ENCODE measurements at places on chromosomes 7 and 10. TPM values are rescaled to one million over a fixed set of nuclear protein-coding genes. Genes with fewer than 3 reads are reported as not detected.

GRCh38 chr7:9082203-9082602, 648.8 kb downstream of the NXPH1 start:
- no peak overlapping the region for H3K4me3 ChIP-seq
- H3K27ac ChIP-seq: no peak overlapping the region
- no peaks in the 10 kb centered on the region for H3K27me3 ChIP-seq
- DNase-seq: no peak

DNA sequence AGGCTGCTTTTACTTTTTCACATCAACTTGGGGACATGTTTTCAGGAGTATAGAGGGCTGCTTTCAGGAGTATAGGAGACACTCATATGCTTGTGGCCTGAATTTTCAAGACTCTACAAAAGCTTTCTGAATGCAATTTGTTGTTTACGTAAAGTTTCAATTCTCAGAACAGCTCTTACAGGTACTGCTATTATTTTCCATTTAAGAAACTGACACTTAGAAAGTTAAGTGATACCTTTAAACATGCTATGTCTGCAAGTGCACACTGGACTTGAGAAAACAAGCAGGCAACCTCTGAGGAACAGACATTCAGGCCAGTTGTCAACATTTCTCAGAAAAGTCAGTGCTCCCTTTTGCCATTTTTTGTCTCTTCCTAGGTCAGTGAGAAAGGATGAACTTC, 70.0 kb upstream of the PHYHIPL start:
- no peak overlapping the region for H3K4me3 ChIP-seq
- no peak for DNase-seq
- H3K36me3 ChIP-seq: no peaks in the 10 kb centered on the region
- no peaks in the 10 kb centered on the region for H3K4me1 ChIP-seq
- no peaks in the 10 kb centered on the region for H3K27me3 ChIP-seq

- H3K27me3 ChIP-seq: no peaks in the 10 kb centered on the region
- DNase-seq: peak; percentile 31
- no peaks in the 10 kb centered on the region for H3K36me3 ChIP-seq
- no peak overlapping the region for H3K27ac ChIP-seq
- H3K4me3 ChIP-seq: no peak overlapping the region
- H3K4me1 ChIP-seq: no peaks in the 10 kb centered on the region
Measured at GRCh38 chr7:422886-423225, 96.8 kb downstream of the PDGFA start.

- peak; percentile 55 for DNase-seq
- H3K4me1 ChIP-seq: no peaks in the 10 kb centered on the region
- no peaks in the 10 kb centered on the region for H3K27me3 ChIP-seq
- H3K4me3 ChIP-seq: no peak overlapping the region
- H3K36me3 ChIP-seq: no peaks in the 10 kb centered on the region
Measured at GRCh38 chr10:43200538-43201390, 62.5 kb downstream of the CSGALNACT2 start.

DNA sequence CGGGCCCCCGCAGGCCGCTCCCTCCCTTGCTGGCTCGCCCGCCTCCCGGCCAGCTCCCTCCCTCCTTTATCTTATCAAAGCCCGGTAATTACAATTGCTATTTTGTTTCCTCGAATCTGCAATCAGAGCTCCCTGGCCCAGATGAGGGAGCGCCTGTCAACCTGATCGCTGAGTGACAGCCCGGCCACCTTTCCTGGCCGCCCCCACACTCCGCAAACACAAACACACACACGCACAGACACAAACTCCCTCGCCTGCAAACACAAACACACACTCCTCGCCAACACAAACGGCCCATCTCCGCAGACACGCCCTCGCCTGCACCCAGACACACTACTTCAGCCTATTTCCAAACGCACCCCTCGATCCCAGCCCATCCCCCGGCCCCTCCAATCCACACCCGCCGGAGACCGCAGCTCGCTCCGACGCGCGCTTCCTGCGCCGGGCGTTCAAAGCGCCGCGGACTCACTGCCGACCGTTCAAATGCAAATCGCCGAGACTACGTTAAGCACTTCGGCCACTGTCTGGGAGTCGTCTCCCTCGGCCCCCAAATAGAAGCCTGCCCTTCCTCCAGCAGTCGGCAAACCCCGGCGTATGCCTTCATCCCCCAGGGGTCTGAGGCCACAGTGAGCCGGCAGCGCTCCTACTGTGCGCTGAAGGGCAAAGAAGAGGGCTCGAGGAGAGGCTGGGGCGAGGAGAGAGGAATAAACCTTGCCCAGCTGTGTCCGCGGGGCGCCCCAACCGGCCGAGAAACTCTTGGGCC, 3.0 kb upstream of the FGF8 start:
- no peaks in the 10 kb centered on the region for H3K36me3 ChIP-seq
- peak; percentile 59 for DNase-seq
- H3K27me3 ChIP-seq: no peaks in the 10 kb centered on the region
- no peaks in the 10 kb centered on the region for H3K4me1 ChIP-seq
- no peak overlapping the region for H3K4me3 ChIP-seq
- no peak overlapping the region for H3K27ac ChIP-seq

DNA sequence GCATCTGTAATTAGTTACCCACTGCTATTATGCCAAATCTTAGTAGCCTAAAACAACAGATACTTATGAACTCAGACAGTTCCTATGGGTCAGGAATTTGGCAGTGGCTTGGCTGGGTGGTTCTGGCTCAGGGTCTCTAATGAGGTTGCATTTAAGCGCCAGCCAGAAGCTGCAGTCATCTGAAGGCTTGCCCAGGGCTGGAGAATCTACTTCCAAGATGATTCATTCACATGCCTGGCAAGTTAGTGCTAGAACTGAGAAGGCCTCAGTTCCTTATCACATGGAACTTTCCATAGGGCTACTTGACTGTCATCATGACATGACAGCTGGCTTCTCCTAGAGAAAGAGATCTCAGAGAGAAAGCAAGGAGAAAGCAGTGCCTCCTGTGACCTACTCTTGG, 121.3 kb downstream of the AVL9 start:
- peaks cover 1% of the 10 kb centered on the region for H3K4me1 ChIP-seq
- no peak overlapping the region for H3K27ac ChIP-seq
- H3K27me3 ChIP-seq: no peaks in the 10 kb centered on the region

GRCh38 chr10:20117471-20117870, 301.2 kb downstream of the PLXDC2 start:
- no peak overlapping the region for H3K4me3 ChIP-seq
- H3K27me3 ChIP-seq: no peaks in the 10 kb centered on the region
- H3K36me3 ChIP-seq: peaks cover 2% of the 10 kb centered on the region
- DNase-seq: no peak
- no peak overlapping the region for H3K27ac ChIP-seq
- H3K4me1 ChIP-seq: no peaks in the 10 kb centered on the region

- H3K27me3 ChIP-seq: no peaks in the 10 kb centered on the region
- H3K27ac ChIP-seq: no peak overlapping the region
- no peak overlapping the region for H3K4me3 ChIP-seq
- DNase-seq: no peak
- peaks cover 2% of the 10 kb centered on the region for H3K4me1 ChIP-seq
- no peaks in the 10 kb centered on the region for H3K36me3 ChIP-seq
Measured at GRCh38 chr10:16675334-16675733, 141.9 kb downstream of the RSU1 start.

GRCh38 chr7:73909051-73909941, 48.3 kb downstream of the TMEM270 start:
- H3K27ac ChIP-seq: no peak overlapping the region
- H3K4me1 ChIP-seq: no peaks in the 10 kb centered on the region
- H3K27me3 ChIP-seq: no peaks in the 10 kb centered on the region
- H3K4me3 ChIP-seq: no peak overlapping the region
- DNase-seq: no peak
- H3K36me3 ChIP-seq: no peaks in the 10 kb centered on the region

DNA sequence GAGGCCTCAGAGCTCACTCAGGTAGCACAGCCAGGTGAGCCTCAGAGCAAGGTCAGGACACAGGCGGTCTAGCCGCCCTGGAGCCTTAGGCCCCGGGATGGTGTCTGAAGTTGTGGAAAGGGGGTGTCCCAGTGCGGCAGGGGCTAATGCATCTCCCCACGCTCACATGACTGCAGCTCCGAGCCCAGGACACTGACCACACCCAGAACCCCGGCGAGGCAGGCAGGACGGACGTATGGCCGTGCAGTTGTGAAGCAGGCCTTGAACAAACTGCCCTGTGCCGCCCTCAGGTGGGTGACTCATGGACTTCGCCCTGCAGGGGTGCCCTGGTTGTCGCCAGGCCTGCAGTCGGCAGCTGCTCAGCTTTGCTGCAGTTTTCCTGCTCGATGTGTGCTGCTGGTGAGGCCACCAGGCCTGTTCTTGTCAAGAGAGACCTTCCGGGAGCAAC, 5.0 kb upstream of the PRKAR1B start:
- H3K27ac ChIP-seq: no peak overlapping the region
- no peak for DNase-seq
- H3K4me3 ChIP-seq: no peak overlapping the region
- H3K36me3 ChIP-seq: no peaks in the 10 kb centered on the region
- H3K4me1 ChIP-seq: no peaks in the 10 kb centered on the region

GRCh38 chr10:55509168-55509567, 708.1 kb upstream of the PCDH15 start:
- no peak for DNase-seq
- H3K4me3 ChIP-seq: no peak overlapping the region
- H3K27me3 ChIP-seq: no peaks in the 10 kb centered on the region
- no peaks in the 10 kb centered on the region for H3K4me1 ChIP-seq
- H3K36me3 ChIP-seq: no peaks in the 10 kb centered on the region
- no peak overlapping the region for H3K27ac ChIP-seq

- no peaks in the 10 kb centered on the region for H3K36me3 ChIP-seq
- no peaks in the 10 kb centered on the region for H3K4me1 ChIP-seq
- H3K27me3 ChIP-seq: no peaks in the 10 kb centered on the region
Measured at GRCh38 chr7:24341691-24342413, 57.9 kb downstream of the NPY start.

Gene CARD11
- 1.8 TPM for total RNA-seq

Gene AMZ1
- total RNA-seq: 1.1 TPM

Gene VSIR
- total RNA-seq: 123 TPM

Gene ZCCHC24
- total RNA-seq: 99.6 TPM

Gene GRM8
- not detected for total RNA-seq

Measured in aorta (tissue), 5 donors.